ENCODE measurements at places on chromosomes 7 and 10.

DNA sequence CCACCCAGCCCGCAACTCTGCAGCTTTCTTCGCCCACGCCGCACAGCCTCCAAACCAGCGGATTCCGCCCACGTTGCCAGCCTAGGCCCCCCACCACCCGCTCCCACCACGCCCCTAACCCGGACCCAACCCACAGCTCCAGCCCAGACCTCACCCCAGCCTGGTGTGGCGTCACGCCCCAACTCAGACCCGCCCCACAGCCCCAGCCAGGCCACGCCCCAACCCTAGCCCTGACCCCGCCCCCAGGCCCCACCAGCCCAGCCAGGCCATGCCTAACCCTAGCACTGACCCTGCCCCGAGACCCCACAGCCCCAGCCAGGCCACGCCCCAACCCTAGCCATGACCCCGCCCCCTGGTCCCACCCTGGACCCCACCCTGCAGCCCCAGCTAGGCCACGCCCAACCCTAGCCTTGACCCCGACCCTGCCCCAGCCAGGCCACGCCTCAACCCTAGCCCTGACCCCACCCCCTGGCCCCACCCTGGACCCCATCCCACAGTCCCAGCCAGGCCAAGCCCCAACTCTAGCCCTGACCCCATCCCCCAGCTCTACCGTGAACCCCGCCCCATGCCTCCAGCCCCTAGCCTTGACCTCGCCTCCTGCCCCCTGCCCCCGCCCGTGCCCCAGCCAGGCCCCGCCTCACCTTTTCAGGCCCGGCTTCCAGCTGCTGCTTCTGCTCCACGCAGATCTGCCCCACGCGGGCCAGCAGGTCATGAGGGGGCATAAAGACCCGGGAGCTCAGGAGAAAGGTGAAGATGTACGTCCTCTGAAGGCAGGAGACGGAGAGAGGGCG lies 64.0 kb downstream of the RASGEF1A start:
- no peak for DNase-seq

DNA sequence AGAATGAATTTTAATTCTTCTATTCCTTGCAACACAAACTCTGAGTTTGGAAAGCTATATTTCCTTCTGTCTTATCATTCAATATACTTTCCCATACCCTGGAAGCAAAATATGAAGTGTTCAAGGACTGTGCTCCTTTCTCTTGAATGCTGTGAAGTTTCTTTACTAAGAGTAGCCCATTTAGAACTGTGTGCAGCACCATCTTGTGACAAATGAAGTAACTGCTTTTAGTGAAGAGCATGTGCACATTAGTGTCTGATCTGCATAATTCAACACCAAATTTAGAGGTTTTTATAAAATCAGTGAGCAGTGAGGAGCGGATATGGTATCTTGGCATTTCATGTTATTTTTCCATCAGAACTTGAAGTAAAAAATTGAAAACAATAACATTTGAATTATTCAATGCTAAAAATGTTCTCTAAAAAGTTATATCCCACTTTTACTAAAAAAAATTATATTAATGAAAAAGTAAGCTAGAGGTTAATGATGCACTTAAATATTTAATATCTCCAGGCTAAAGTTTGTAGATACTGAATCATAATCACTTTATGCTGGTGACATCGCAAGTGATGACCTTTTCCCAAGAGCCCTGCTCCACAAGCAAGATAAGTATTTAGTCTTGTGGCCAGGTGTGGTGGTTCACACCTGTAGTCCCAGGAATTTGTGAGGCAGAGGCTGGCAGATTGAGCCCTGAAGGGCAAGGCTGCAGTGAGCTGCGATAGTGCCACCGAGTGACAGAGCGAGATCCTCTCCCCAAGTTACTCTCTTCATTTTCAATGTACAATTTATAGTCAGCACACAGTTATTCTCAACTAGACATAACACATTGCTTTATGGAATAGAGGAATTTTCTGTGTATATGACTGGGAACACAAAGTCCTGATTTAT lies 108.8 kb upstream of the PCLO start:
- no peak for DNase-seq

DNA sequence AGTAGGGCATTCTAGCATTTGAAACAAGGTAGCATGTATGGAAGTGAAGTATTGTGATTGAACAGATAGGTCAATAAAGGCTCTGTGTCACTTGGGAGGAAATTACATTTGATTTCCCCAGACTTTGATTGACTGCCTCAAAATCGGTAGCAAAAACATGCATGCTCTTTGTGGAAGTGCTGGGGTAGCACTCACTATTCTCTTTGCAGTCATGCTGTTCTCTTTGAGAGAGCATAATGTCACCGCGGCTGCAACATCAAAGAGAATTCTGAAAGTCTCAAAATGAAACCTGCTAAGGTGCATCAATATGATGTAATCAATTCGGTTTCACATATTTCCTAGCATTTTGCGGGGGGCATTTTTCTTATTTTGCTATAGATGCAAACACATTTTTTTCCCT lies 64.2 kb downstream of the ARMC3 start:
- no peak for DNase-seq

GRCh38 chr10:5292196-5292735 lies 72.5 kb upstream of the UCN3 start:
- no peak for DNase-seq

- DNase-seq = peak; percentile 45
Measured at GRCh38 chr7:5139998-5140397, 50.0 kb upstream of the WIPI2 start.

DNA sequence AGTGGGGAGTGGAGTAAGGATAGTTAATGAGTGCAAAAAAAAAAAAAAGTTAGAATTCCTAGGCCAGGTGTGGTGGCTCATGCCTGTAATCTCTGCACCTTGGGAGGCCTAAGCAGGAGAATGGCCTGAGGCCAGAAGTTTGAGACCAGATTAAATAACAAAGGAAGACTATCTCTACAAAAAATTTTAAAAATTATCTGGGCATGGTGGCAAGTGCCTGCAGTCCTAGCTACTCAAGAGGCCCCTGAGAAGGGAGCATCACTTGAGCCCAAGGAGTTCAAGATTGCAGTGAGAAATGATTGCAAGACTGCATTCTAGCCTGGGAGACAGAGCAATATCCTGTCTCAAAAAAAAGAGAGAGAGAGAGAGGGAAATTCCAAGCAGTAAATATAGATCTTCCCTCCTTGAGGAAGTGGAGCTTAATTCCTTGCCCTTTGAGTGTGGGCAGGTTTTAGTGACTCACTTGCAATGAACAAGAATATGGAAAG lies 19.5 kb upstream of the CSTF2T start:
- DNase-seq = no peak

DNA sequence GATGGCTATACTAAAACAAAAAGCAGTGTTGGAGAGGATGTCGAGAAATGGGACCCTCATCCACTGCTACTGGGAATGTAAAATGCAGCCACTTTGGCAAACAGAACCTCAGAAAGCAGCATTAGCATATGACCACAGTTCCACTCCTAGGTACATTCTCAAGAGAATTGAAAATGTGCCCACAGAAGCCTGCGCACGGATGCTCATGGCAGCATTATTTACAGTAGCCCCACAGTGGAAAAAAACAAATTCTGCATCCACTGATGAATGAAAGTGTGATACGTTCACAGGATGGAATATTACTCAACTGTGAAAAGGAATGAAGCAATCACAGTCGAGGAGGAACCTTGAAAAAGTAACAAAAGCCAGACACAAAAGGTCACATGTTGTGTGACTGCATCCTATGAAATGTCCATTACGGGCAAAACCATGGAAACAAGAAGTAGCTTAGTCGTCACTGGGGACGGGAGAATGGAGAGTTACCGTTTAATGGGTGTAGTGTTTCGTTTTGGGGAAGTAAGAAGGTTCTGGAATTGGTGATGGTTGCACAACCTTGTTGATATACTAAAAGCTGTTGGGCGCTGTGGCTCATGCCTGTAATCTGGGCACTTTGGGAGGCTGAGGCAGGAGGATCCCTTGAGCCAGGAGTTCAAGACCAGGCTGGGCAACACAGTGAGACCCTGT lies 2.5 kb upstream of the UPK3B start:
- no peak for DNase-seq

GRCh38 chr10:7609556-7609955 lies 57.2 kb downstream of the ITIH5 start:
- no peak for DNase-seq

DNA sequence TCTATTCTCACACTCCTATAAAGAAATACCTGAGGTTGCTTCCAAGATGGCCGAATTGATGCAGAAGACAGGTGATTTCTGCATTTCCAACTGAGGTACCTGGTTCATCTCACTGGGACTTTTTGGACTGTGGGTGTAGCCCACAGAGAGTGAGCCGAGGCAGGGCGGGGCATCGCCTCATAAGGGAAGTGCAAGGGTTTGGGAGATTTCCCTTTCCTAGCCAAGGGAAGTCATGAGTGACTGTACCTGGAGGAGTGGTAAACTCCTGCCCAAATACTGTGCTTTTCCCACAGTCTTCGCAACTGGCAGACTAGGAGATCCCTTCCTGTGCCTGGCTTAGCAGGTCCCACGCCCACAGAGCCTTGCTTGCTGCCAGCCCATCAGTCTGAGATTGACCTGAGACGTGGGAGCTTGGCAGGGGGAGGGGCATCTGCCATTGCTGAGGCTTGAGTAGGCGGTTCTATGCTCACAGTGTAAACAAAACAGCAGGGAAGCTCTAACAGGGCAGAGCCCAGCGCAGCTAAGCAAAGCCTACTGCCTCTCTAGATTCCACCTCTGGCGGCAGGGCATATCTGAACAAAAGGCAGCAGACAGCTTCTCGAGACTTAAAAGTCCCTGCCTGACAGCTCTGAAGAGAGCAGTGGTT lies 152.2 kb downstream of the ARL4A start:
- peak; percentile 45 for DNase-seq

DNA sequence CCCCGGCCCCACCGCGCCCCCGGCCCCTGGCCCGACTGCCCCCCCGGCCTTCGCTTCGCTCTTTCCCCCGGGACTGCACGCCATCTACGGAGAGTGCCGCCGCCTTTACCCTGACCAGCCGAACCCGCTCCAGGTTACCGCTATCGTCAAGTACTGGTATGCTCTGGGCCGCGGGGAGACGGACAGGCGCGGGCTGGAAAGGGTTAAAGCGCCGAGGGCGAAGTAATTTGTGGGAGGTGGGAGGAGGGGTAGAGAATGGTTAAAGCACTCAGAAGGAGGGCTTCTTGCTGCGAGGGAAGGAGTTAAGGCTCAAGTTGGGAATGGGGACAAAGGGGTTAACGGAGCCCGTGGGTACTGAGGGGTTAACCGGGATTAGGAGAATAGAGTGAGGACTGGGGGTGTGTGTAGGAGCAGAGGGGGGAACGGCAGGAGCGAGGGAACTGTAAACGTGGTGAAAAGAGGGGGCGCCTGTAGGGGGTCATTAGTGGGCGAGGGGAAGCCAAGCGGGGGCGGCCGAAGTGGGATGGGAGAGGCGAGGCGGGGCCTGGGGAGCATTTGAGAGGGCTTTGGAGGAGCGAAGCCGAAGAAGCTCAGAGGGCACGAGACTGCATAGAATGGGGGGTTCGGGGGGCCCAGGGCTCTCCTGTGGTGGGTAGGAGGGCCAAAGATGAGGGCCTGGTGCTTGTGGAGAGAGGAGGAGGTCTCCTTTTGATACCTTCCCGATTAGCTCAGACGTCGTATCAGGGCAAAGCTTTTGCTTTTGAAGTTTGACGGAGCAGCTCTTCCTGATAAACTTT lies 605 bp downstream of the SUFU start:
- DNase-seq = peak; percentile 74

DNA sequence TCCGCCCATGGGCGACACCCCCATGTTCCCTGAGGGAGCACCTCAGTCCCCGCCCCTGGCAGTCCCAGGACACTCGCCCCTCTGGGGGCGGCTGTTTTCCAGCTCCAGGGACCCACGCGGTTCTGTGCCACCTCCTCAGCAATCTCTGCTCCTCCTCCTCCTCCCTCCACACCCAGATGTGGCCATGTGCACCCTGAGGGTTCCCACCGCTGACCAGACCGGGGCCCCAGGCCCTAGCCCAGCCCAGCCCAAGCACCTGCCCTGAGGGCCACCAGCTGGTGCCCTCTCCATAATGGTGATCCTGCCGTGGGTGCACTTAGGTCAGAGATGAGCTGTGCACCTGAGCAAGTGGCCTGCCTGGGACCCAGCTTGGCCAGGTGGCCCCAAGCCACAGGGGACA lies 25.1 kb downstream of the AP5Z1 start:
- no peak for DNase-seq

GRCh38 chr10:119138346-119139306 lies 26.9 kb downstream of the SFXN4 start:
- DNase-seq = no peak

DNA sequence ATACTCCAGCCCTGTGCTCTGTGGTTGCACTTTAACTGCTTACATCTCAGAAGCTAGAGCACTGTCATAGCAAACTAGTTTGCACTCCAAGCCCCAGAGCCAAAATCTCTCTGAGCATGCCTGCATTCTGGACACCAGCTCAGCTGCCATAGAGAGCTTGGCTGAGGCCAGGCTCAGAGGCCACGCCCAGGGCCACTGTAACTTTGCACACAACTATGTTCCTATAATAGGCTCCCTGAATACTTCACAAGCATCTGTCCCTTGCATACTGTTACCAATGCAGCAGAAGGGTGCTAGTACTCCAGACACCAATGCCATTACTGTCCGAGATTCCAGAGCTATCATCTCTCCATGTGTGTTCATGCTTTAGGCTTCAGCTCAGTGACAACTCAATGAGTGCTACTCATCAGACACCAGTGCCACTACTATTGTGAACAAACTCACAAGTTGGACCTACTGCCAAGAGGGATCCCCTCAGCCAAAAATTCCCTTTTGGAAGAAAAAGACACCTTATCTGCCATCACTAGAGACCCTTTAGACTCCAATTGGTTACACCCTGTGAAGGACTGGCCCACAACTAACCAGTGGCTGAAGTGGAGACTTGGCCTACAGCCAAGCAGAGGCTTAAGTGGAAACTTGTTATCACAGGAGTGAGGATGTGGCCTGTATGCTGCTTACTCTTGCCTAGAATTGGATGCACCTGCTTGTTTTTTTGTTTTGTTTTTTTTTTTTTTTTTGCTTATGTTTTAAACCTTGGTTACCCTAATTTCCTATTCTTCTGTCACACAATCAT lies 211.6 kb upstream of the MAGI2 start:
- DNase-seq = no peak

DNA sequence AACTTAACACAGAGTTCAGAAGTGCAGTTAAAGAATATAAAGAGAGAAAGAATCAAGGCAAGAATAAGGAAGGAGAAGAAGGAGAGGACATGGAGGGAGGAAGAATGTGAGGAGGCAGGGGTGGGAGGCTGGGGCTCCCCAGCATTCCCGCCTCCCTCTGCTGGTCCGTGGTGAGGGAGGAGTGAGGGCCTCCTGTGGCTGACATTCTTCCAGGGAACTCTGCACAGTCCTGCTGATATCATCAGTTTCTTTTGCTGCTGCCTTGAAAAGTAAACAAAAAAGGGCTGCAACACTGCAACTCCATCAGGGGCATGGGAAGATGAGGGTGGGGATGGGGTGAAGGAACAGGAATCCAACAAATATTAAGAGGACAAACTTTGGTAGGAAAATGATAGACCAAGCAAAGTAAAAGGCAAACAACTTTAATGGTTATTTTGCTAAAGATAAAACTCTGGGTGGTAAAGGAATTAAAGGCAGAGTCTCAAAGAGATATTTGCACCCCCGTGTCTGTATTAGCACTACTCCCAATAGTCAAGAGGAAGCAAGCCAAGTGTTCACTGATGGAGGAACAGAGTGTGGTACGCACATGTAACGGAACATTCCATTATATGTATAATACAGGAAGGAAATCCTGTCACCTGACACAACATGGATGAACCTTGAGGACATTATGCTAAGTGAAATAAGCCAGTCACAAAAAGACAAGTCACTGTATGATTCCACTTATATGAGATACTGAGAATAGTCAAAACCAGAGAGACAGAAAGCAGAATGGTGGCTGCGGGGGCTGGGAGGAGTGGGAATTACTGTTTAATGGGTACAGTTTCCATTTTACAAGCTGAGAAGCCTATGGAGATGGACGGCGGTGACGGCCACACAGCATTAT lies 8.0 kb upstream of the SPOCK2 start:
- DNase-seq = no peak

All from retina (tissue), 1 donor.